ENCODE measurements at places on chromosomes 2 and 18.

DNA sequence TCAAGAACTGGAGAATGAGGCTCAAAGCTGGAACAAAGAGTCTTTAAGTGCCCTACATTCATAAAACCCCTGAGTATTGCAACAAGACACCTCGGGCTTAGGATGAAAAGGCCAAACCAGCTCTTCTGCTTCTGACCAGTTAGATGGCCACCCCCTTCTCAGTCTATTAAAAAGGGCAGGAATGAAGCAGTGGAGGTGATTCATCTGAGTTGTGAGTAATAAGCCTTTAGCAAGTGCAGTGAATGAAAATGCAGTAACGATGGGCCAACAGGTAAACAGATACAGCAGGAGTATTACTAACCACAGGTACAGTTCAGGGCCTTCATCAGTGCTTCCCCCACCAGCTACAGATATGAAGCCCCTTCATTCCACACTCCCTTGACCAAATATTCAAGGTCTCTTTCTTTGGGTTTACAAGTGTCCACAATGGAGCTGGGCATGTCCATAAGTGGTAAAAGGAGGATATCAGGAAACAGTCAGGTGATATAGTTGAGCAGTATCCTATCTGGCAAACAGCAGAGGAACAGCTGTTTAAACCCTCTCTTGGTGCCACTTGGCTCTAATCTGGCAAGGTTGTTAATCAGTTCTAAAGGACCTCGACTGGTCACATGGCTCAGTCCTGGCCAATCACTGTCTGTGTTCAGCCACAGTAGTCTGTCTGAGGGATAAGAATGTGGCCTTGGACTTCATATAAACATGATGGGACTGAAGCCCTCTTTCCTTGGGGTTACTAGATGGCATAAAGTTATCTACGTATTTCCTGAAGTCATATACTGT is 17.8 kb downstream of the SERPINB13 start:
- DNase-seq, result no peak

GRCh38 chr18:54254265-54254758 is 15.0 kb upstream of the POLI start:
- no peak for DNase-seq

DNA sequence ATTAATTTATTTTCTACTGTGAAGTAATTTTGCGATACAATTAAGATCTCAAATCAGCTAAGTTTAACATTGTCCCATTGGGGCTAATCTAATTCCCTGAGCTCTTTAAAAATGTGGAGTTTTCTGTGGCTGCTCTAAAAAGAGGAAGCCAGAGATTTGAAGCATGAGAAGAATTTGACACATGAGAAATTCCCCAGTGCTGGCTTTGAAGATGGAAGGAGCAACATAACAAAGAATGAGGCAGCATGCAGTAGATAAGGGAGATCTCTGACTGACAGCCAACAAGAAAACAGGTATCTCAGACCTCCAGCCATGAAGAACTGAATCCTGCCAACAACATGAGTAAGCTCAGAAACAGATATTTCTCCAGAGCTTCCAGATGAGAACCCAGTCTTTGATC is 308.4 kb downstream of the ZNF804A start:
- DNase-seq, result no peak

GRCh38 chr2:219998107-219998506 is 370.7 kb downstream of the SLC4A3 start:
- DNase-seq, result no peak

DNA sequence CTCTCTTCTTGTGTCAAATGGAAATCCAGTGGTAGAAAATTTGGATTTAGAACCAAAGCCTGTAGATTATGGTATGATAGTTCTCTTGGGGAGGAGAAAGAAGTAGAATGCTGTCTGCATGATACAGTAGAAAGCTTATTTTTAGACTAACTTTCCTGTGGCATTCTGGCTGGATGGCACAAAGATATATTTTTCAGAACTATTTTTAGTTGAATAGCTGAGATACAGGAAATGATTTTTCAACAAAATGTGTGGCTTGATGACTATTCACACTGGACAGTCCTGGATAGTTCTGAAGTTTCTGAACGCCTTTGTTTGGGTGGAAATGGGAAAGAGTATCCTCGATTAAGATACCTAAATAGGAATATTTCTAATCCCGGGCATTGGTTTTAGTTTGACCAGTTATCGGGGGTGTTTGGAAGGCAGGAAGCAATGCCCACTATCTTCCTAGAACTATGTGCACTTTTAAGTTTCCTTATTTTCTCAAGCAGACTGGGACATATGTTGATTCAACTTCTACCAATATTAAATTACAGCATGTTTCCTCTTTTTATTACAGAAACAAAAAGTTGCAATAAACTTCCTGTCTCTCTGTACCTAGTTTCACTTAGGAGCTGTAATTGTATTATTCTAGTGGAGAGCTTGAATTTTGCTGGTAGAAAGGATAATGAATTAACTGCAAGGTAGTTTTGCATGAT is 32.1 kb downstream of the GDF7 start:
- DNase-seq, result no peak

DNA sequence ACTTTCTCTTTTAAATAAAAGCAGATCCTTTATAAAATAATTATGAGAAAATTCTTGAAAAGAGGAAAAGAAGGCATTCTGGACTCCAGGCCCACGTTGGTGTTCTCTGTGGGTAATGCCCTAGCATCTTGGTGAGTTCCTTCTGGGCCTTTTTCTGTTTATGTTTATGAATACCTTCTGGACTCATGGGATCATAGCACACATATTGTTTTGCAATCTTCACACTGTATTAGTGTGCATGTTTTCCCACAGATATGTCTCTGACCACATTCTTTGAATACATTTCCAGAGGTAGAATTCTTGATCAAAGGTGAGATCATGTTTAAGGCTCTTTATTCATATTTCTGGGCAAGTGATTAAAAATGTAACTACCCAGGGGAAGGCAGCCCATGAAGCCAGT is 15.9 kb downstream of the GLI2 start:
- DNase-seq, result no peak

- no peak for DNase-seq
Observed at GRCh38 chr2:179129574-179130238, 79.8 kb upstream of the CCDC141 start.

DNA sequence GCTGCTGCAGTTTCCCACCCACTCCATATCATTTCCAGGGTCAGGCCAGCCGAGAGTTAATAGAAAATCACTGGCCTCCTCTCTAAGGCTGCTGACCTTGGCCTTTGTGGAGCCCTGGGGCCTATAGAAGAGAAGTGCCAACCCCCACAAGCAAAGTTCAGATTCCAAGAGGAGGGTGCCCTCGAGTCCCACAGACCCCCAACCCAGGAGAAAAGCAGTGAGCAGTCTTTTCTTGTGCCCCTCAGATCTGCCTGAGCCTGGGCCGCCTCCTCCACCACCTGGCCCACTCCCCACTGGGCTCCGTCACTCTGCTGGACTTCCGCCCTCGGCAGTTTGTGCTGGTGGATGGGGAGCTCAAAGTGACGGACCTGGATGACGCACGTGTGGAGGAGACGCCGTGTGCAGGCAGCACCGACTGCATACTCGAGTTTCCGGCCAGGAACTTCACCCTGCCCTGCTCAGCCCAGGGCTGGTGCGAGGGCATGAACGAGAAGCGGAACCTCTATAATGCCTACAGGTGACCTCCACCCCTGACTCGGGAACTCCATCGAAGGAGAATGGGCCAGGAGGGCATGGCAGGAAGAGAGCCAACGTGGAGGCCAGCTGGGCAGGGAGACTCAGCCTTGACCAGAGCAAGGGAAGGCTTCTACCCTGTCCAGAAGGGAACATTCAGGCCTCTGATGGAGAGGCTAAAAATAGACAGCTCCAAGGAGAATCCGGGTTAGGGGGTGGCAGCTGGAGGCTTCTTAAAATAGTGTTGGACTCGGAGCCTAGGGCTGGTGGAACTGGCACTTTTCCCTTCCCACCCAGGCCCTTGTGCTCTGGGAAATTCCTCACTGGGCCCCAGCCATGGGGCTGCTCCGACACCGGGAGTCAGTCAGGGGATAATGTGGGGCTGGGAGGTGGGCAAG is 6.2 kb downstream of the PKDCC start:
- no peak for DNase-seq

DNA sequence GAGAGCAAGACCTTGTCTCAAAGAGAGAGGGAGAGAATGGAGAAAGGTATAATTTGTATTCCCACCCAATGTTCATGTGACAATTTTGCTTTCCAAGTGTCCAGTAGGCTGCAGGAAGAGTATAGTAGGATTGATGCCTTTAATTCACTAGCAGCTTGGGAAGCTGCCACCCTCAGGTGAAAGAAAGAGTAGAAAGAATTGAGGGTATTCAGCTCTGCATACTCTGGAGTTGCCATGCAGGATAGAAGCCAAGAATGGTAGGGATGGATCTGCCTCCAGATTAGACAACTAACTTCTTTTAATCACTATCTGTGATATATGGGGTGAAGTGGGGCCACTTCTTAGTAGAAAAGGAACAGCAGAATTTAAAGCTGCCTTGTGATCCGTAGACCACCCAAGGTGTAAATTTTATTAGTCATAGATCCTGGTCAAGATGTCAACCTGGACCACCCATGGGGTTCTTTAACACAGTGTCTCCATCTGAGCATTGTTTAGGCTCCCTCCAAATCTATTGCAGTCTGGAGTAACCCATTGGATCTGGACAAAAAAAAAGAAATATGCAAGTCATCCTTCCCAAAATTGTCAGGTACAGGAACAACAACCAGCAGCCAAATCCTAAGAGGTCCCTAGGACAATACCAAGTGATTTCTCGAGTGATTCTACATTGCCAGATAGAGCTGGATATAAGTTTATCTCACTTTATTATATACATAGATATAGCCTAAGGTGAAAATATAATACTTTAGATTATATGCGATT is 33.1 kb upstream of the DTNA start:
- no peak for DNase-seq

GRCh38 chr2:50879457-50879856 is 152.5 kb downstream of the NRXN1 start:
- no peak for DNase-seq

DNA sequence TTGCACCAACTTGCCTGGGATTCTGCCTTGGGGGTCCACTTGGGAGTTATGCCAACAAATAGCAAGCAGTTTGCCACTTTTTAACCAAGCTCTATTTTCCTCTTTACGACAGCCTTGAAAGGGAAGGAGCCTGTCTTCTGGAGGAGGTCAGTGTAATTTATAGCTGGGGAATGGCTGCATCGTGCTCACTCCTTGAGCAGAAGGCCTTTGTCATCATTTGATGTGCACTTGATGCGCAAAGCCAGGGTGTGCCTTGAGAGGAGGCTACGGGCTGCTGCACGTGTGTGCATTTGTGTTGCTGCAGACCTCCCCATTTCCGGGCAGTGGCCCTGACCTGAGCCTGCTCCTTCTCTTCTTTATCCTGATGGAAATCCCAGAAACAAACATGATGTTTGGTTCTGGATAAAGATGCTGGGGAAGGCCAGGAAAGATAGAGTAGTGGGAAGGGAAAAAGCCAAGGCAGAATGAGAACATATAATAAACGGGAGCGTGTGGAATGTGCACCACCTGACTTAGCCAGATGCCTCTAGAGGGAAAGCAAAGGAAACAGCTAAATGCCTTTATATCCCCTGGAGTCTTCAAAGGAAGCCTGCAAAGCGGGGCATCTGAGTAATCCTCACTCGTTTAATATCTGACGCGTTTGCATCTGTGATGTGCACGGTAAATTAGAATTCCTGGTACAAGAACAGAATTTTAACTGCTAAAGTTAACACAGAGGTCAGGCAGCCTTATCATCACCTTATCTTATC is 68.3 kb upstream of the ZNF521 start:
- DNase-seq, result no peak

- no peak for DNase-seq
Observed at GRCh38 chr2:229467783-229468182, 196.7 kb upstream of the PID1 start.

DNA sequence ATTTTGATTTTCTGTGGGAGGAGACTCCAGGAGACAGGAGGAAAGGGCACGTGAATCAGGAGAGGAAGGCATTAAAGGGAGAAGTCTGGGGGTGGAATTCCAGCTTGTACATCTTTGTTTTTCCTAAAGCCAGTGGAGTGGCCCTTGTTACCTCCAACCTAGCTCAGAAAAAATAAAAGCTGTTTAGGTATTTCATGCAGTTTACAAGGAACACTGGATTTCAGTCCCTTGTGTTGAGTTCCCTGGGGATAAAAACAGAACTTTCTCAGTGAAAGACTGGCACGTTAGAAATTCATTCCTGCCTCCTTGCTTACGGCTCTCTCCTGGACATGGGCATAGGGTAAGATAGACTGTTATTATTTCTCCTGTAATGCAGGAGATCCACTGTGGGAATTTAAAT is 170.2 kb downstream of the ZEB2 start:
- DNase-seq, result no peak

- peak; percentile 10 for DNase-seq
Observed at GRCh38 chr18:42525905-42526304, 570.9 kb downstream of the PIK3C3 start.

GRCh38 chr18:49563130-49563540 is 1.3 kb downstream of the LIPG start:
- DNase-seq, result no peak
